Stimulated activated CD4-positive, alpha-beta T cell treated with anti-CD3 and anti-CD28 coated beads, Interleukin-12 subunit alpha, Interleukin-12 subunit beta, amount 100 ng/mL, for 48 hours (primary cell): ENCODE measurements at places on chromosomes 2 and 18.

DNA sequence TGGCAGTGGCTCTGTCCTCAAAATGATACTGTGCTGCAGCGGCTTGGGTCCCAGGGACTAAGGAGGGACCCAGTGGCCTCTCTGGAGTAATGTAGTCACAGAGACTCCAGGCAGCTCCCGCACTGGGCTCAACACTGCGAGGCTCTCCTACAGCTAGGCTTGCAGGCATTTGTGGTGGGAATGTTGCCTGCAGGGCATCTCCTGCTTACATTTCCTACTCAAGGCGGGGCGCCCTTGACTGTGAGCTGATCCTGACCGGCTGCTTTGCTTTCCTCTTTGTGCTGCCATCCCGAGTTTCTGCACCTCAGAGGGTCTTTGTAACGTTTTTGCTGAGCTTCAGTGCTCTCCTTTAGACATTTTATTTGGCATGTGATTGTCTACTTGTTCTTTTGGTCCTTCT, 177.4 kb upstream of the FN1 start:
- DNase-seq: no peak

DNA sequence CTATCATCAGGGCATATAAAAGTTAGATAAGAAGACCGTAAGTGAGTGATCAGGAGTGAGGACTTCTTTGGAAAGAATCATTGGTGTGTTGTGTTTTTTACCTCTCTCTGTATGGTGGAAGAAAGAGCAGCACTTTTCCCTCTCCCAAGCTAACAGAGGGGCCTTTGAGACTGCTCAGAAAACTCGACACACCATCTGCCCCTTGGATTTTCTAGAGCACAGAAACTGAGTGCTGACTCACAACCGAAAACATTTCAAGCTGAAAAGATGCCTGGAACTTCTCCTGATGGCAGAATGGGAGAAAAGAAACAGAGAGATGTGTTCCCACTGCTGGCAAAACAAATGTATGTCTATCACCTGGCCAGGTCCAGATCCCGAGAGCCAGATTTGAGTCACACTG, 156.6 kb downstream of the DNAH7 start:
- no peak for DNase-seq

DNA sequence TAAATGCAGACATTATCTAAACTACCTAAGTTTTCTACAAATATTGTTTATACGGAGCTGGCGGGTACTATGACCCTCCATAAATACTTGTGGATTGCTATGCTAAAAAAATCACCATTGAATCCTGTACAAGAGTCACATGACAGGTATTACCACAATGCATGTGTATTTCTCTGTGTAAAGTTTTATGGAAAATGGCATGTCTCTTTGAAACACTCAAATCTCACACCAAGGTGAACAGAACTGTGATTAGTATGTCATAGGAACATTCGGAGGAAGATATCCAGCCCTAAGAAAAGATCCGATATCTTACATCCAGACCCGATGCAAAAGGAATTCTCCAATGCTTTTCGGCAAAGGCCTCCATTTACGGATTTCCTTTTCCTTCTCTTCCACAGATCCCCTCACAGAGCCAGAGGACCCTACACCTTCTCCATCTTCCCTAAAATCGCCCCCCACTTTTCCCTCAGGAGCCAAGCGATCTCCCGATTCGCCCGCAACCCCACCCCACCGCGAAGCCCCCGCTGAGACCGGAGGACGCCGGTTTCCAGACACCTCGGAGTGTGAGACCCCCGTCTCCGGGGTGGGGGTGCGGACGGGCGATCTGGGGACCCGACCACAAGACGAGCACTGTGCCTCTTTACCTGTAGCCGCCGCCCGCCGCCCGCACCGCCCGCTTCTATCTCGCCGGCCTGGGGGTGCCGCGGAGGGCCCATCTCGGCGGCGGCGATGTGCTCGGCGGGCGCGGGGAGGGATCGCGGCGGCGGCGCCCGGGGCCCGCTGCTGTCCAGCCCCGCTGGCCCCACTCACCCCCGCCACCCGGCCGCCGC, 1.2 kb downstream of the SAP130 start:
- no peak for DNase-seq

- no peak for DNase-seq
Measured at GRCh38 chr2:191113761-191114160, 37.0 kb downstream of the STAT4 start.

- DNase-seq: no peak
Measured at GRCh38 chr2:71064110-71064611, 4.3 kb upstream of the NAGK start.
